ENCODE measurements at places on chromosomes 5 and 9.

GRCh38 chr9:96140296-96141127 is 161.5 kb downstream of the HSD17B3 start:
- DNase-seq: no peak

GRCh38 chr9:35903049-35903448 is 3.0 kb upstream of the HRCT1 start:
- no peak for DNase-seq

GRCh38 chr9:133188843-133189180 is 20.2 kb downstream of the OBP2B start:
- DNase-seq: no peak

GRCh38 chr9:1962122-1962521 is 53.0 kb upstream of the SMARCA2 start:
- DNase-seq: no peak

GRCh38 chr9:92660266-92660665 is 9.7 kb downstream of the IPPK start:
- DNase-seq: no peak

DNA sequence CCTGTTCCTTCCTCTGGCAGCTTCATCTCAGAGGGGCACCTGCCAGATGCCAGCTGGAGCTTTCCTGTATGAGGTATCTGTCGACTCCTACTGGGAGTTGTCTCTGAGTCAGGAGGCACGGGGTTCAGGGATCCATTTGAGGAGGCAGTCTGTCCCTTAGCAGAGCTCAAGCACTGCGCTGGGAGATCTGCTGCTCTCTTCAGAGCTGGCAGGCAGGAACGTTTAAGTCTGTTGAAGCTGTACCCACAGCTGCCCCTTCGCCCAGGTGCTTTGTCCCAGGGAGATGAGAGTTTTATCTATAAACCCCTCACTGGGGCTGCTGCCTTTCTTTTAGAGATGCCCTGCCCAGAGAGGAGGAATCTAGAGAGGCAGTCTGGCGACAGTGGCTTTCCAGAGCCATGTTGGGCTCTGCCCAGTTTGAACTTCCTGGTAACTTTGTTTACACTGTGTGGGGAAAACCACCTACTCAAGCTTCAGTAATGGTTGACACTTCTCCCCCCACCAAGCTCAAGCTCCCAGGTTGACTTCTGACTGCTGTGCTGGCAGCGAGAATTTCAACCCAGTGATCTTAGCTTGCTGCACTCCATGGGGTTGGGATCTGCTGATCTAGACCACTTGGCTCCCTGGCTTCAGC is 11.8 kb upstream of the ITGA2 start:
- DNase-seq: no peak

DNA sequence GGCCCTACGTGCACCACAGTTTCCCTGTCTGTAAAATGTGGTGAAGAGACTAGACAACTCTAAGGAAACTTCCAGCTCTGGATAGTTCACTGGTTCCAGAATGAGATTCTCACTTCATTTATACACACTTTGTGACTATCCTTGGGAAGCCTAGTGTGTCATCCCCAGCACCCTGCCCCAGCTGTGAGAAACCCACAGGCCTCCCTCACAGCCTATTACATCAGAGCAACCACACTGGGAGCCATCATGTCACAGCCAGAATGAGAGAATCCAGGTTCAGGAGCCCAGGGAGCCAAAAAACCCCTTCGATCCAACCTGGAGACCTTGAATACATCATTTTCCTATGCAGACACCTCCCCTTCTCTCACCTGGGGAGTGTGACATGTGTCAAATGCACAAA is 21.0 kb upstream of the HAND1 start:
- DNase-seq: no peak

- no peak for DNase-seq
These were observed 176.4 kb upstream of the CCNG1 start for GRCh38 chr5:163260961-163261360.

GRCh38 chr5:177049285-177049684 is 26.8 kb downstream of the ZNF346 start:
- DNase-seq: no peak

- no peak for DNase-seq
These were observed 2.3 kb upstream of the TNIP1 start for GRCh38 chr5:151083081-151083676.

DNA sequence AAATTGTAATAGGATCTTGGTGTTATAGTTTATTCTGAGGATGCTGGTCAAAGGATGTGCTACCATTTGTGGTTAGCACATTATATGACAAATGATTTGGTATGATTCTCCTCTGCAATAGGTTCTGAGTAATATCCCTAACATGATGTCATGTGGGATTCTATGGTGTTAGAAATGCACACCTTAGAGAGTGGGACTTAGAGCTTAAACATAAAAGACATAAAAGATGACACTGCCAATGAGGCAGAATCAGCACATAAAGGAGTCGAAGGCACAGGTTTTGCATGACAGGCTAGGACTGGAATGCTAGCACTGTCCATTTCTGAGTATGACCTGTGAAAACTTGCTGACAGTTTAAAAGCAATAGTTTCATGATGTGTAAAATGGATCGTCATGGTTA is 100.4 kb downstream of the OSTF1 start:
- DNase-seq: no peak

- no peak for DNase-seq
These were observed 219.5 kb downstream of the NXNL2 start for GRCh38 chr9:88754452-88754851.

DNA sequence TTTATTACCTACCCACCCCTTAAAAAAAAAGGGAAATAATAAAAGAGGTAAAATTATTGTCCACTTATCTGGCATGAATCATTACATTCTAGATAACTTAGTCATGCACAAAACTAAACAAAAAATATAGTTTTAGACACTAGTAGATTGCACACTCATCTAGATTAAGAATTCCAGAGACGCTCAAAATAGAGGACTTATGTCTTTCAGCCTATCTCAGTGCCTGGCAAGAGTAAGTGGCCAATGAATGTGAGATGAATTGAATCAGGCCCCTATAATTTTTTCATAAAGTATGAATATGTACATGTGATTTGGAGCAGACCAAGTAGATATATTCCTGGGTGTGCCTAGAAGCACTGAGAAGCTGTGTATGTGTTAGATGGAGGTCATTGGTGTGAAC is 2.0 kb upstream of the RXFP3 start:
- no peak for DNase-seq

DNA sequence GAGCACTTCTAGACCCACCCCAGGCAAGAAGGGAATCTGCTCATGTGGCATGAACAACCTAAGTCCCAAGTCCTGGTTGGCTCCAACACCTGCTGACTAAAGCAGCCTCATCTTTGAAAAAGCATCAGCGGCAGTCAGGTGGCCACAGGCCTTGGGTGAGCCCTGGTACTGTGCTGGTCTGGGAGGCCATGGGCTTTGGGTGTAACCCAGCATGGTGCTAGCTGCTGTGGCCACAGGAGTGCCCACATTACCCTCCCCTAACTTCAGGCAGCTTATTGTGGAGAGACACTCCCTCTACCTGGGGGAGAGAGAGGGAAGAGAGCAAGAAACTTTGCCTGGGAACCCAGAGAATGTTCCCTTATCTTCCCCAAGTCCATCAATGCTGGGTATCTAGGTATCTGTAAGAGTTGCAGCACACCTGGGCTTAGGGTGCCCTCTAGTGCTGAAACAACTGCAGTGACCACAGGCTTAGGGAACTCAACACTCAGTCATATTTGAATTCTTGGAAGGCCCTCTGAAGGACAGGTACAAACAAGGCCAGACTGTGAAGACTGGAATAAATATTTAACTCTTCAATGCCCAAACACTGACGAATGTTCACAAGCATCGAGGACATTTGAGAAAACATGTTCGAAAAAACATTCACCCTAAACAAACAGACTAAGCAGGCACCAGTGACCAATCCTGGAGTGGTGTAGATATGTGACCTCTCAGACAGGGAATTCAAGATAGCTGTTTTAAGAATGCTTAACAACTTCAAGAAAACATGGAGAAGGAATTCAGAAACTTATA is 69.9 kb upstream of the OR2K2 start:
- no peak for DNase-seq

DNA sequence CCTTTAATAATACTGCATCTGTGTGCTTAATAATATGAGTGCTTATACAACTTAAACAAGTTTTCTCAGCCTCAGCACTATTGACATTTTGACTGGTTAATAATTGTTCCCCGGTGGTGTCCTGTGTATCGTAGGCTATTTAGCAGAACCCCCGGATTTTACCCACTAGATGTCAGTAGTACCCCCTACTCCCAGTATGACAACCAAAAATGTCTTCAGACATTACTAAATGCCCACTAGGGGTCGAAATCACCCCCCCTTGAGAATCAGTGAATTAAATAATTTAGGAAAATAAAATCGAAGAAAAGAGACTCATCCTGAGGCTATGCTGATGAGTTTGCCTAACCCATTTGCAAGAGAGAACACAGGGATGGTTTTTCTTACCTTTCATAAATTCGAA is 166.3 kb downstream of the ATP10B start:
- DNase-seq: no peak

- DNase-seq: no peak
These were observed 26.8 kb upstream of the FOXI1 start for GRCh38 chr5:170078931-170079330.

DNA sequence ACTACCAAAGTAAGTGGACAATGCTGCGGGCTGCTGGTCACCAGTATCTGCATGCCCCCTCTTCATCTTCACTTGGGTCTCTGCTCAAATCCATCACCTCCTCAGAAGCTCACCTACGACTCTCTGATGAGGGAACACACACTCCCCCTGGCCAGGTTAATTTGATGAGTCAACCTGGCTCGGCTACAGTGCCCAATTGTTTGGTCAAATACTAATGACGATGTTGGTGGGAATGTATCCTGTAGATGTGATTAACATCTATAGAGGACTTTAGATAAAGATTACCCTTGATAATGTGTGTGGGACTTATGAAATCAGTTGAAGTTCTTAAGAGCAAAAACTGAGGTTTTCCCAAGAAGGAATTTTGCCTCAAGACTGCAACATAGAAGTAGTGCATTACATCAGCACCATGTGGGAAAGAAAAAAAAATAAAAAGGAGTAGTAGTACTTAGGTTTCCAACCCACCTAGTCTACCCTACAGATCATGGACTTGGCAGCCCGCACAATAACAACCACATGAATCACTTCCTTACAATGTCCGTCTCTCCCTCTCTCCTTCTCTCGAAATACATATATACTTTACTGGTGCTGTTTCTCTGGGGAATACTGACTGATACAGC is 467.3 kb downstream of the DNAH5 start:
- DNase-seq: no peak

GRCh38 chr5:176631383-176632200 is 1.1 kb downstream of the EIF4E1B start:
- no peak for DNase-seq

- no peak for DNase-seq
These were observed 7.6 kb upstream of the ADGRV1 start for GRCh38 chr5:90550963-90551362.

GRCh38 chr9:112380102-112380824 is at the start of gene HSDL2:
Gene HSDL2, plus strand, starts transcription at chr9:112380108. Its CDS starts 56 bp downstream, at chr9:112380164.
- DNase-seq: no peak

DNA sequence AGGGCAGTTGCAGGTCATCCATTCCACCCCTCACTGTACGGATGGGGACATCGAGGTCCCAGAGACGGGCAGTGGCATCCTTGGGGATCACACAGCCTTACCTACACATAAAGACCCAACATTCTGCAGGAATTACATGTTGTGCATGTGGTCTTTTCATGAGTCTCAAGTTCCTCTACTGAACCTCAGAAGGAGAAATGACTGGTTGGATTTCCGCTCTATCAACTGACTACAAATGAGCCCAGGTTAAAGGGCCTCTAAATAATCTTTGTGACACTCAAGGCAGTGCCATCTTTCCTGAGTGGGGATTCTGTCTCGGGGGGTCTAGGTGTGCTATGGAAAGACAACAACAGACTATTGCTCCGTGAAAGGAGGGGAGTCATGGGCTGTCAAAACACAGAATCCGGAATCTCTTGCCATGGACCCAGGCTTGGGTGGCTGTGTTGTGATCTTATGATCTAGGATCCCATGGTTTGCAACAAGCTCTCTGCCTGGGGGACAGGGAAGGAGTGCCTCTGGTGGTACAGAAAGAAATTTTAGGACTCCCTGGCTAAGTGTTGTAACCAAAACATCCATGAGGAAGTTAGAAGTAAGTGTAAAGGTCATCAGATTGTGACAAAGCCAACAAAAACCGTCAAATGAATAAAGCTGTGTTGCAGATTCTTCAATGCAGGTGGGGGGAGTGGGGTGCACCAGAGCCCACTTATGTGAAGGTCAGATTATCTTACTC is 1.9 kb upstream of the SLC31A2 start:
- no peak for DNase-seq

DNA sequence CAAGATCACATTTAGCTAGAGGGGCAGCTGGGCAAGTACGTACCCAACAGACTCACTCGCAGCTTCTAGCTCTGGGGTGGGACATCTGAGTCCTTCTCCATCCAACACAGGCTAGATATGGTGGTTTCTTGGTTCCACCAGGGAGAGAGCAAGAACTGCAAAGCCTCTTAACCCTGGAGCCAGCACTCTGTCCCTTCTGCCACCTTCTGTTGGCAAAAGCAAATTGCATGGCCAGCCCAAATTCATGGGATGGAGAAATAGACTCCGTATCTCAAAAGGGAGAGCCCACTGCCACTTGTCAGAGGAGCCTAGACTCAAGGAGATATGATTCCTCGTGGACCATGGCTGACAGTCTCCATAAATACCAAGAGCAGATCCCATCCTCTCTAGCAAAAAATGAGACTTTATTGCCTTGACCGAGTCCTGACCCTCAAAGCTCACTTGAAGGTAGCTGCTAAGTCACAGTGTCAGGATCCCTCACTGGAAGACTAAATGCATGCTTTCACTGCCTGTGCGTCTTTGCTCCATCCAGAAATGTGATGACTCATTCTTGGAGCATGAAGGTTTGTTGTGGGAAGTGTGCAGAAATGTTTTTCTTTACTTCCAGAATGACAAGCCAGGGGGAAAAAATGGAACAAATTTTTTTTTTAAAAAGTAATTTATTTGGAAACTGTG is 28.8 kb upstream of the ROR2 start:
- DNase-seq: peak; percentile 22

DNA sequence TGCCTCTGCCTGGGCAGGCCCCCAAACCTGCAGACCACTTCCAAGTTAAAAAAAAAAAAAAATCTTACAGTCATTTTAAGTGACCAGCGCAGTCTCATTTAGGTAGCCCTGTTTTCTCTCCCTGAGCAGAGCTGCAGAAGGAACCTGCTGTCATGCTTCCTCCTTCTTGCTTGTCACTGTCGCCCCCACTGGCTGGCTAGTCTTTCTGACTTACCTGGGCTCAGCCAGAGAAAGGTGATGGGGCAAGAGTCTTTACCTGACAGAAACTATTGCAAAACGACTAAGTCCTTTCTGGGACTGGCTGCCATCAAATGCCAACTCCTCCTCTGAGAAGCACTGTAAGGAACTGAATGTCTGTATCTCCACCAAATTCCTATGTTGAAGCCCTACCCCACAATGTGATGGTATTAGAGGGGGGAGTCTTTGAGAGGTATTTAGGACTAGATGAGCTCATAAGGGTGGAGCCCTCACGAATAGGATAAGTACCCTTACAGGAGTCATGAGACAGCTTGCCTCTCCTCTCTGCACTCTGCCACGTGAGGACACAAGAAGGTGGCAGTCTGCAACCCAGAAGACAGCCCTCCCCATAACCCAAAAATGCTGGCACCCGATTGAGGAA is 58.4 kb upstream of the SHC3 start:
- no peak for DNase-seq

GRCh38 chr5:9820691-9821449 is 190.7 kb upstream of the TAS2R1 start:
- no peak for DNase-seq

- no peak for DNase-seq
These were observed 105.1 kb downstream of the SERINC5 start for GRCh38 chr5:80150731-80151130.
